Natural killer cell treated with Interleukin-12 subunit alpha and Interleukin-12 subunit beta and Interleukin-15 and Interleukin-18, amount 100 ng/mL, for 72 hours (primary cell): ENCODE measurements at places on chromosomes 11 and 22.

DNA sequence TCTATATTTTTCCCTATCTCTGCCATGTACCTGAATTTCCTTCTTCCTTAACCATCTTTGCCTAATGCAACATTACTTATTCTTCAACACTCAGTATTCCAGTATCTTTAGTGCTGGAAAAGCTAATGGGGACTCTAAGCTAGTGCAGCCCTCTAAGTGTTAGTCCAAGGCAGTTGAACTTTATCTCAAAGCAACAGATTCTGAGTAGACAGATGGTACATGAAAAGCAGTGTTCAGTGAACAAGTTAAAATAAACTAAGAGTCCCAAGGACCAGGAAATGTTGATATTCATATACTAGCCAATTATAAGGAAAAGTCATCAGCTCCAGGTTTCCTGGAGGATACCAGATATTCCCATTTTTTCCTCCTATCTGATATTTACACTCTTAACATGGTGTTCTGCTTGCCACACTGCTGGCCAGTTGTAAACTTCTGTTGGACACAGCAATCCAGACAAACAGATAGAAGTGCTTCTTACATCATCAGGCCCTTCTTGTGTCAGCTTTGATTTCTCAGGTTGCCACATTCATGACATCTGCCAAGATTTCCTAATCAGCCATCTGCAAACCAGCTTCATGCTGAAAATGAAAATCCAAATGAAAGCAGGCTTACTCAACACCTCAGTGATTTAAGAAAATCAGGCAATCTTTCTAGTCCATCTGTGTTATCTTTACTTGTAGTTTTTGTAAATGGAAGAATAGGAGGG lies 255.9 kb upstream of the POU2AF2 start:
- DNase-seq = no peak

DNA sequence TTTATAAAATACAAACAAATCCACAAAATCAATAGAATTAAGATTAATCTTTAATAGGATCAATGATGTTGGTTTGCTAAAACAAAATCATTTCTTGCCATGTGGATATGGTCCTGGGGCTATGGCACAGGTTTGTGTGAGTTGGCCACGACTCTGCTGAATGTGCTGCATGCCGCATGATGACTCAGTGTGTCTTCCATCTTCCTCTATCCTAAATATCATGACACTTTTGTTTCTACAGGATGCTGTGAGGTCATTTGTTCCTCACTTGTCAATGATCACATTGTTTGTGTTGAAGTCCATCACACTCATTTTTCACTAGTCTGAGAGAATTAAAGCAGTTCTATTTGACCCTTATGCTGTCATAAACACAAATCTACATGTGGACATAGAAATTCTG lies 167.2 kb upstream of the ZBED5 start:
- no peak for DNase-seq

GRCh38 chr11:95877291-95877690 lies 46.6 kb downstream of the MTMR2 start:
- no peak for DNase-seq

GRCh38 chr22:27512283-27512761 lies 289.2 kb downstream of the MN1 start:
- DNase-seq = no peak

DNA sequence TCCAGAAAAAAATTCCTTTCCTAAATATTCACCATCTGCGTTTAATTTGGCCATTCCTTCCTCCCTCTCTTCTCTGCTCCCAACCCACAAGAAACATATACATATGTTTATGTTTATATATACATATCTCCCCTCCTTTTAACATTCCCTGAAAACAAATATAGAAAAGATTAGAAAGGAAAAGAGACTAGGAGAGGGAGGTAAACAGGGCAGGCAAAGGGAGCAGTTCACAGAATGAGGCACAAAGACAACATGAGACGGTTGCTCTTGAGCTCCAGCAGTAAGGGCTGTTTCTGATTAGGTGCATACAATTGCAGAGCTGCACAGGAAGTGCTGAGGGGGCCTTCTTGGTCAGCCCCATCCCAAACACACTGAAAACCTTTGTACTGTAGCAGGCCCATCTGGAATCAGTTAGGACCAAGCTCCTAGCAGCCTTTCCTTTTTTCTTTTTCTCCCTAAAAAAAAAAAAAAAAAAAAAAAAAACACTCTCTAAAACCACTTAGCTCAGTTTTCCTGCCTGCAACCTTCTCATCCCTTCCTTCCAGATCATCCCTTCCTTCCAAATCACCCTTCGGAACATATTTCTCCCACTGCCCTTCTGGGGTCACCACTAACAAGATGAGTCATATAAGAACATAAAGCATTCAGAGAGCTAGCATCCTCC lies 57.0 kb downstream of the RBFOX2 start:
- DNase-seq = no peak

DNA sequence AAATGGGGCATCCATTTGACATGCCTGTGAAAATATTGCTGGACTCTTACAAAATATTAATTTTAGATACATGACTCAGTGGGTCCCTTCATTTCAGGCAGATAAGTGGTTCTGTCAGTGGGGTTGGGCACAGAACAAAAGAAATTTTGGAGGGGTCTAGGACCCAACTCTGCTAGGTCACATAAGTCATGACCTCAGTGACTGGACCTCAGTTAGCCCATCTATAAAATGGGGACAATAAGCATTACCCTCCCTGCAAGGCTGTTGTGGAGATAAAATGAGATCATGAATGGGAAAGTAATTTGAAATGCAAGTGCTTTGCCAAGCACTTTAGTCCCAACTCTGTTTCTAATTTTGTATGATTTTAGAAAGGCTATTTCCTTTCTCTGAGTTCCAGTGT lies 23.8 kb downstream of the ADORA2A start:
- no peak for DNase-seq

- DNase-seq = no peak
Observed at GRCh38 chr22:30857791-30858190, 110.8 kb downstream of the MORC2 start.

DNA sequence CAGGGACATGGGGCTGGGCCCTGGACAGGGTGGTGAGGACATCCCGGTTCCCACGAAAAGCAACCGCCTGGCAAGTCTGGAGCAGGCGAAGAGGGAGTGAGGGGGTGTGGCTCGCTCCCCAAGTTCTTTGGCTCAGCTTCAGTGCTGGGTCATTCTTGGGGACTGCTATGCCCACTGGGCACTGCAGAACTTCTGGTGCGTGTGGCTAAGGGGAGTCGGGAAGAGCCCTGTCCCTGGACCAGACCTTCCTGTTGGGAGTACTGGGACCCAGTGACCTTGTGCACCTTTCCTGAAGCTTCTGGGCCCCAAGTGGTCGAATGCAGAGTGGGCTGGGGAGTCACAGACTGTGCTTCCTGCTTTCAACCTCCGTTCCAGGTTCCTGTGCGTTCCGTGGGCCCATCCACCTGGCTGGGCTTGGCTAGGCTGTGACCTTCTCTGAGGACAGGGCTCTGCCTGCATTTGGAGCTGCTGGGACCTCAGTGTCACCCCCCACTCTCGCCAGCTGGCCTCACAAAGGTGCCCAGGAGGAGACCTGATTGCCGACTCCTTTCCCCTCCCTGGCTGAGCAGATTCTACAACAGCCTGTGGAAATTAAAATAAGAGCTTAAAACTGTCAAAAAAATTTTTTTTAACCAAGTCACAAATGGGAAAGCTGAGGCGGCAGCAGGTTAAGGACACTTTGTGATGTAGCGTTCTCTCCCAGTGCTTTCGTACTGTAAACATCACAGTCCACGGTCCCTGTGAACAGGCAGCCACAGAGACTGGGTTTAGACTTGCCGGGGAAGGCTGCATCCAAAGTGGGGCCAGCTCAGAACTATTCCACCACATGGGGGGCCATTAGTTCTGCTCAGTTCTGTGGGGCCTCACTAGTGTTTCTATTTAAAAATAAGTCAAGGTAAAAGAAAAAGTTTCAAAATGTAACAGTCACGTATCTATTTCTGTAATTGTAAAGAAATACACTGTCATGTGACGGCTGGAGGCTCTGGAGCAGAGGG lies 63.8 kb upstream of the WNT7B start:
- no peak for DNase-seq

DNA sequence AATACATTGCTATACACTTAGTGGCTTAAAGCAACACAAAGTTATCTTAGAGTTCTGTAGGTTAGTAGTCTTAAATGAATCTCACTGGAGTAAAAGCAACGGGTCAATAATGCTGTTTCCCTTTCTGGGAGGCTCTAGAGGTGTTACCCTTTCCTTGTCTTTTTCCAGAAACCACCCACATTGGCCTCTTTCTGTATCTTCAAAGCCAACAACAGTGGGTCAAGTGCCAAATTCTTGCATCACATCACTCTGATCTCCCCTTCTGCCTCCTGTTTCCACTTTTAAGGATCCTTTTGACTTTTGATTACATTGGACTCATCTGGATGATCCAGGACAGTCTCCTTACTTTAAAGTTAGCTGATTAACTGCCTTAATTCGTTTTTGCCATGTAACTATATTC lies 93.6 kb downstream of the DDX10 start:
- DNase-seq = no peak

GRCh38 chr11:46345131-46345597 lies 2.1 kb upstream of the DGKZ start:
- no peak for DNase-seq

- DNase-seq = no peak
Observed at GRCh38 chr11:1733716-1734640, 16.4 kb downstream of the IFITM10 start.

DNA sequence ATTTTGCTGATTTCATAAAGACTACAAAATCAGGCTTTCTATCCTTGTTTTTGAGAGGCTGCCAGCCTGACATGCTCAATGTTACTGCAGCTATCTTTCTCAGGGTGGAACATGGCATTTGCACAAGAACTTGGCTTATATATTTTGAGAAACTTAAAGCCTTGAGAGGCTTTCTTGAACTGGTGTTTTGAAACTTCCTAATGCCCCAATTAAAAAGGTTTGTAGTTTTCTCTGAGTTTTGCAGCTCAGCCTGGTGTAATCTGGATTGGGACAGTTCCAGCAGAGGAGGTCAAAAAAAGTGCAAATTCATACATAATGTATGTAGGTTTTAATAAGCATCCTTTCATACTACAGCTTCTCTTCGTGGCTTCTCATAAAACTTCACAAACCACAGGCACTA lies 223.4 kb downstream of the FAM76B start:
- no peak for DNase-seq

DNA sequence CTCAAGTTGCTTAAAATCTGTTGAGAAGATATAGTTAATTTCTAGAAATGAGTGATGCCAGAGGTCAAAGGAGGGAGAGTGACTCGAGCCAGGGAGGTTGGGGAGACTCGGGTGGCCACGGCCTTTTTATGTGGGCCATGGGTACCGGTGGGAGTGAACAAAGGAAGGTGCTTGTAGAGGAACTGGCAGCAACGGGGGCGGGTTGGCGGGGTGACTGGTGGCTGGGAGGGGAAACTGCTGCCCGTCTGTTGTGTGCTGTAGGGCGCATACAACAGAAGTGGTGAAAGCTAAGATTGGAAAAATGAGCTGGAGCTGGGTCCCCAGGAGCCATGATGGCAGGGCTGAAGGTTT lies 5.4 kb downstream of the DAGLA start:
- DNase-seq = no peak

GRCh38 chr11:32050264-32050663 lies 40.6 kb upstream of the RCN1 start:
- no peak for DNase-seq

GRCh38 chr11:36214976-36215692 lies 74.1 kb downstream of the COMMD9 start:
- no peak for DNase-seq

DNA sequence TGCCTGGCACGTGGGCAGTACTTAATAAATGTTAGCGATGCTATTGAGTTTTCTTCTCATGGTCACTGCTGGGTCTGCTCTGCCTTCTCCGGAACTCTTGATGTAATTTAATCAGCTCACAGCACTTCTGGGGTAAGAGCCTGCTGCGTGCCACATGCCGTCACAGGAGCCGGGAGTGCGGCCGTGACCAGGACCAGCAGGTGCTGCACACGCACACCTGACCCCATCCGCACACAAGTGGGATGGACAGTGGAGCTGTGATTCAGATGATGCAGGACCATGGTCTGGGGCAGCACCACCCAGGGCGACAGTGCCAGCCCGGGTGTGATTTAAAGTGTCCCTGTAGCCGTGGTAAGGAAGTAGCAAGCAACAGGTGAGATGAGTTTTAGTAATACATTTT lies 61.2 kb downstream of the TBC1D22A start:
- no peak for DNase-seq

DNA sequence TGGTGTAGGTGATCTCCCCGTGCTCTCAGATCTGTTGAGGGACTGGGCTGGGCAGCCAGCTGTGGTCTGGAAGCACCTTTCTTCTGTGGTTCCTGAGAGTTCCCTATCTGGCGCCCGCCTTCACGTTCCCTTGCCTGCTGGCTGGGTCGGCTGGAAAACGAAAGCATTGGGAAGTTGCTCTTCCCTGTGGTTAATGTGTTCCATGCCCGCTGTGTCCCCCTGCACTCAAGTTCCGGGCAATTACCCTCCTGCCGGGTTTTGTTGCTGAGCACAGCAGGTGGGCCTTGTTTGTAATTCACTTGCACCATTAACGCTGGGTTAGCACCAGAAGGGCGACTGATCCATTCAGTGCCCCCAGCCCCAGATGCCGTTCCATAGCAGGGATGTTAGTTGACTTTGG lies 134.1 kb downstream of the GRIK4 start:
- peak; percentile 44 for DNase-seq

DNA sequence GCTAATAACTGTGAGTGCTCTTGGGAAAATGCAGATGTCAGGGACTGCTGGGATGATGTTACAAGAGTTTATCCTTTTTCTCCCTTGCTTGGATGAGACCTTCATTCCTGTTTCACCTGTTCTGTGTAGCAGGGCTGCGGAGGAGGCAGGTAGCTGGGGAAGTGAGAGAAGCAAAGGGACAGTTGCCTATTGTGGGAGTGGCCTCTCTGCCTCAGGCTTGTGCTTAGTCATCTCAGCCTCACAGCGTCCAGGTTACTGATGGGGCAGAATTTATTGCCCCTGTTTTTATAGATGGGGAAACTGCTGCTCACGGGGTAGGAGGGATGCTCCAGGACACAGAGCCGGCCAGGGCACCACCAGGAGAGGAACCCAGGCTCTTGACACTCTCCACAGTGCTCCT lies 1.7 kb downstream of the STX3 start:
- no peak for DNase-seq

DNA sequence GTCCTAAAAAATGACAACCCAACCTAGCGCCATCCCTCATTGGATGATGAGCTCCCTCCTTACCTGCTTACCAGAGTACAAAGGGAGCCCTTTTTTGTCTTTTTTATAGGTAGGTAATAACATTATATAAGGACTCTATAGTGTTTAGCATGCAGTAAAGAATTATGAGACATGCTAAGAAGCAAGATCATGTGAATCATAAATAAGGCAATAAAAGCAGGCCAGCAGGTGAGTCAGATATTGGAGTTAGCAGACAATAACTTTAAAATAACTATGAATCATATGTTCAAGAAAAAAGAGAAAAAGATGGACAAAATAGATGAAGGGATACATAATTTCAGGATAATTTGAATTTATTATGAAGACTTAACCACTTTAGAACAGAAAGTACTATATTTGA lies 81.5 kb downstream of the GRK3 start:
- no peak for DNase-seq

GRCh38 chr11:124762624-124763155 lies 600 bp upstream of the ESAM start:
- no peak for DNase-seq

GRCh38 chr11:56910785-56911184 lies 77.9 kb upstream of the OR5AK2 start:
- no peak for DNase-seq

GRCh38 chr22:48071828-48072227 lies 1309.4 kb downstream of the TBC1D22A start:
- no peak for DNase-seq

GRCh38 chr22:32877196-32877595 lies 75.7 kb downstream of the TIMP3 start:
- DNase-seq = no peak
